ENCODE measurements at places on chromosomes 7 and 10.
A peak's percentile ranks its signal among the peaks of the same experiment; 100 is the strongest.

GRCh38 chr10:100621360-100622205, 85.8 kb downstream of the HIF1AN start:
- DNase-seq, result peak; percentile 11

DNA sequence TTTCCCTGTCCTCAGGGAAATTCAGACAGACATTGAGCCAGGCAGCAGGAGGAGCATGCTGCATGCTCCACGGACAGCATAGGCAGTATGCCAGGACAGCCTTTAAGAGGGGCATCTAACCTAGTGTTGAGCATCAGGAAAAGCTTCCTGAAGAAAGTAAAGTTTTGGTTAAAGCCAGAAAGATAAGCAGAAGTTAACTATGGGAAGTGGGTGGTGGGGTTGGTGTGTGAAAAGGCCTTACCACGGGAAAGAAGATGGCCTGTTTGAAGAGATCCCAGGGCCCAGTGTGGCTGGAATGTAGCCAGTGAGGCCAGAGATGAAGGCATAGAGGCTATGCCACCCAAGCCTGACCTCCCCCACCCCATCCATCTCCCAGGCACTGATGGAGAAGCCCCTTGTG, 102.4 kb upstream of the PLXNA4 start:
- no peak for DNase-seq

DNA sequence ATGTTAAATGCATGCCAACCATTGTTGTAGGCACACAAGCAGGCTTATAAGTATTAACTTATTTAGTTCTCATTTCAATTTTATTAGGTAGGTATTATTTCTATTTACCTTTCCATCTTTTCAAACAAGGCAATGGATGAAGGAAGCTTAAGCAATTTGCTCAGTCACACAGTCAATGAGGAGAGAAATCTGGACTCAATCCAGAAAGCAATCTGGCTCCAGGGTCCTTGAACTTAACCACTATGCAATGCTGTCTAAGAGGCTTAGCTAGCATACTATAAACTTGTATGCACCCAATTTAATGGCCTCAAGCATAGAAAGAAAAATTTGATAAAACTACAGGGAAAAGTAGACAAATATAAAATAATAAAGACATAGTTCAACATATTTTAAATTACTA, 88.6 kb downstream of the VWDE start:
- DNase-seq, result no peak

GRCh38 chr7:157515342-157516041, 178.7 kb downstream of the DNAJB6 start:
- no peak for DNase-seq

- peak; percentile 66 for DNase-seq
Measured at GRCh38 chr10:11610826-11611247, 613 bp downstream of the USP6NL start.

- DNase-seq, result peak; percentile 76
Measured at GRCh38 chr7:151631953-151632749, 112.5 kb upstream of the RHEB start.

DNA sequence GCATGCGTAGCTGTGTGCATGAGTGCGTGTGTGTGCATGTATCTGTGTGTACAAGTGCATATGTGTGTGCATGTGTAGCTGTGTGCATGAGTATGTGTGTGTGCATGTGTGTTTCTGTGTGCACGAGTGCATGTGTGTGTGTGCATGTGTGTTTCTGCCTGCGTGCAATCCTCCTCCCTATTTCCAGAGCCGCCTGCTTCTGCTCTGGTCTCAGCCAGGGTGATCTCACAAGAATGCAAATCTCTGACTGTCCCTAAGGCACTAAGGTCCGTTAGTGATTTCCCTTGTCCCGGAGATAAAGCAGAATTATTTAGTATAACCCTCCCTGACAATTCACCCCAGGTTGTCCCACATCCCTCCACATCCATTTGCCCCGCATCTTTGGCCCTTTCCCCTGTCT, 530.3 kb downstream of the TCERG1L start:
- no peak for DNase-seq

- peak; percentile 54 for DNase-seq
Measured at GRCh38 chr7:151309311-151309710, 32.3 kb upstream of the NUB1 start.

DNA sequence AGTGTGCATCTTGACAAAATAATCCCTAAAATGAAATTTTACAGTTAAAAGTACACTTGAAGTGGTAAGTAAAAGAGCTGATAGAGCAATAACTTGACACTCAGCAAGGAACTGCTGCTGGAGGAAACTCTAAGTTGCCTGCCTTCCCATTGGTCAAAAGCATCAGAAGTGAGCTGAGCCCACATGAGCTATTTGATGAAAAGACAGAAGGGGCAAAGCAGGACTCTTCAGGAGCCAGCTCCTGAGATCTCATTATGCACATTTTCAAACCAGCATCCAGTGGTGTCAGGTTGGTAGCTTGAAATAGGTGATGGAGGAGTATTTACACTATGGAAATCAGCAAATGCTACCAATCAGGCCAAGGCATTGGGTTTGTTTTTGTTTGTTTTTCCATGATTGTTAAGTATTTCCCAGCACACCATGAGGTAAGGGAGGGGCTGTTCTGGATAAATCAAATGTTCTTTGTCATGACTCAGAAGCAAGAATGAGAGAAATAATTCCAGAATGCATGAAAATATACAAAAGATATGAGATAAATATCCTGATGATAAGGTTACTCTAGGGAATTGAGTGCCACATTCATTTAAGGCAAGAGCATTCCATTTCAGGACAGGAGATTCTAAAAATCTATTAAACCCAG, 316.6 kb downstream of the SNX13 start:
- peak; percentile 42 for DNase-seq

- no peak for DNase-seq
Measured at GRCh38 chr10:88091490-88092061, 228.2 kb downstream of the PTEN start.

GRCh38 chr10:114526126-114526503, 121.8 kb upstream of the AFAP1L2 start:
- DNase-seq, result no peak

DNA sequence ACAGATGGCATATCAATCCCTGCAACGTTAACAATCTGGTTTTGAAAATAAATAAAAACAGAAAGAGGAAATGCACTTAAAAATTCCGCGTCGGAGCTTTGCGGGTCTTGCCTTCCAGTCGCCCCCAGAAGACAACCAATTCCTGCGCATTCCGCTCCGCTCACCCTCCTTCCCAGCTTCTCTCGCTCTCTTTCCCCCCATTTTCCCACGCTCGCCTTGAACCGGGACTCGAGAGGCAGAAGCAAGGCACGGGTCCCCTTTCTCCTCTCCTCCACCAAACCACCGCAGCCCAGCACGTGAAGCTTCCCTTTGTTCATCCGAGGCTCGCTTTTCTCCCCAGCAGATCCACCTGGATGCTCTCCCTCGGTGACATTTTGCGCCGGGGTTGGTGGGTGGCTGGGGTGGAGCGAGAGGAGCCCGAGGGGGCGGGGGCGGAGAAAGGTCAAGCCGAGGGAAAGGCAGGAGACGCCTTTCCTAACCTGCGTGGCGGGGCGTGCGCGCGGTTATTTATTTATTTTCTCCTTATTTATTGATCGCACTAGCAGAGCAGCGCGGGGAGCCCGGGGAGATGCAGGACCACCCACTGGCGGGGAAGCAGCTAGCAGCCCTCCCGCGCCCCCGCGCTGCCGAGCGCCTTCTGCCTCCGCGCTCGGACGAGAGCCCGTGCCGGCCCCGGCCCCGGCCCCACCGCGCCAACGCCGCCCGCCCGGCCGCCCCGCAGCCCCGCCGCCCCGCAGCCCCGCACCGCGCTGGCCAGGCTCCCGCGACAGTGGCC, at the start of gene KCND2:
KCND2 (plus strand) TSS at position 475 of the 775 bp plus-strand sequence.
- peak; percentile 7 for DNase-seq

GRCh38 chr7:151246851-151247580, 1.5 kb downstream of the SMARCD3 start:
- DNase-seq, result peak; percentile 44

DNA sequence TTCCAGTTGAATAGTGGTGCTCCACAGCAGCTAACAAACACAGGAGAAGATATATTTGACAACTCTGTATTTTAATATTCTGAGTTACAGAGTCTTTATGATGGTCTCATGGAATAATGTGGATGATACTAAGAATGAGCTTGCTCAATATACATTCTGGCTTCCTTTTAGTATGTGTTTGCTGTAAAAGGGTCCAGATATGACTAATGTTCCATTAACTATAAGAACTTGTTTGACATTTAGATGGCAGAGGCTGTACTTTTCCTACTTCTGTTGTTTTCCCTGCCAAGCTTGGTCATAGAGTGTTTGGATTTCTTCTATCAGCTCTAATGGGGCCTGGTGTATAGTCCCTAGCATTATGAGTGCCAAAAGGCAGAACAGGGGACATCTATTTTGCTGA, 61.5 kb upstream of the GPR22 start:
- DNase-seq, result peak; percentile 6

- no peak for DNase-seq
Measured at GRCh38 chr7:77788327-77788902, 9.8 kb downstream of the TMEM60 start.

- DNase-seq, result peak; percentile 78
Measured at GRCh38 chr10:88525371-88526069, 57.6 kb downstream of the RNLS start.

DNA sequence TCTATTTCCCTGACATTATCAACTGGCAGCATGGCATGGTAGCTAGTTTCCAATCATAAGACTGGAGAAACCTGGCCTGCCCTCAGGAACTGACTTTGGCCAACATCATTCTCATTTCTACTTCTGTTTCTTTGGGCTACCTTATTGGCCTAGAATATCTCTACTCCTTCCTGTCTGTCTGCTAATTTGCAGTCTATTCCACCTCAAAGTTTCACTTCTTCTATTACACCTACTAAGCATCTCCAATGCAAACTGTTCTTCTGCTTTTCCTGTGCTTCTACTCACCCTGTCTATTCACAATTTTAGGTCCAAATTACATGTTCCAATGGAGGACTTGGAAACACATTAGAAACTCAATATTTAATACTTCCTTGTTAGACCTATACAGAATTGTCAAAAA, 65.6 kb downstream of the ZNF503 start:
- DNase-seq, result no peak

DNA sequence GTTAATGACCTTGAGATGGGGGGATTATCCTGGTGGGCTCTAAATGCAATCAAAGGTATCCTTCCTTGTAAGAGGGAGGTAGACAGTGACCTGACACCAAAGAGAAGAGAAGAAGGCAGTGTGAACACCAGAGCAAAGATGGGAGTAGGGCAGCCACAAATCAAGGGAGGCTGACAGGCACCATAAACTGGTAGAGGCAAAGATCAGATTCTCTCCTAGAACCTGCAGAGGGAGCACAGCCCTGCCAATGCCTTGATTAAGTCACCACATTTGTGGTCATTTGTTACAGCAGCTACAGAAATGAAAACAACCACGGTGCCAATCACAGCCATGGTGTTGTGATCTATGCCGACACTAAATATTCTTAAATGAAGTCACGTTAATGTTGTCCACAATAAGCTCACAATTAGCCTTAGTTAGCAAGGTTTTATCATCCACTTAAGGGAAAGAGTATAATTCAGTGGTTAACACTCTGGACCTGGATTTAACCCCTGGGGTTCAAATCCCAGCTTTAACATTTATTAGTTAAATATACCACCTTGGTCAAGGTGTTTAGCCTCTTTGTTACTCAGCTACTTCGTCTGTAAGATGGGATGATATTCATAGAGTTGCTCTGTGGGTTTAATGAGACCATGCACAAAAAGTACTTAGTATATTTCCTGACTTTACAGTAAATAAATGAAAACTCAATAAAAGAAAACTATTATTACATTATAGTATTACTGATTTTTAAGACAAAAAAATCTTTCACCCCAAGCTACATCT, 70.8 kb downstream of the SGMS1 start:
- no peak for DNase-seq

DNA sequence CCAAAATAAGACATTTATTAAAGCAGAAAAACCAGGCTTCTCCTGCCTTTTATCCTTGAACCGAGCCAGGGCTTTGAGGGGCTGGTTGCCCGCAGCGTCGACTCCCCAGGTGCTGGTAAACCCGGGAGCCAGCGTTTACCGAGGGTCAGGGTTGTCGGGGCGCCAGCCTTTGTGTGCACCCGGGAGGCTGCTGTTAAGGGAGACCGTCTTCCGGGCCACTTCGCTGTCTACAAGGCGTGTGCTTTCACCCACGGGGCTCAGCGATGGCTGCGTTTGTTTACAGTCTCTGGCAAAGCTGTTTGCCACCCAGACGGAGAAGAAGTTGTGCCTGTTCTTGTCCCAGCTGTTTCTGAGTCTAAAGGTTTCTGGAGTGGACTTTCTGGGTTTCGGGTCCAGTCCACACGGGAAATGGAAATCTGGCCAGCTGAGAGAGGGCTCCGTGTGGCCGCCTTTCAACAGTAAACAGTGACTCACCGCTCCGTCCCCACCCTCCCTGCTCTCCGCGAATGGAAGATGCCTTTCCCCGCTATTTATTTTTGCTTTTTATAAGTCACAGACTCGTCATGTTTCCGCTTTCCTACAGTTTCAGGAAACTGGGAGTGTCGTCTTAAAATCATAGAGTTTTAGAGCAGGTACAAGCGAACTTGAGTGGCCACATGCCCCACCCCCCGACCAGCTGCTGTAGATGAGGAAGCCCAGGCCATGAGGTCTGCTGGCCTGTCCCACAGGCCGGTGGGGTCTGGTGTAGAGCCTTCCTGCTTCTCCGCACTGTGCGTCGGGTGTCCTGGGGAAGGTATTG, 2.2 kb downstream of the MAFK start:
- DNase-seq, result peak; percentile 95

GRCh38 chr10:11454958-11455566, 156.4 kb downstream of the USP6NL start:
- no peak for DNase-seq

GRCh38 chr7:140698477-140698876, 2.0 kb downstream of the NDUFB2 start:
- DNase-seq, result no peak

- DNase-seq, result no peak
Measured at GRCh38 chr7:137196648-137197047, 146.9 kb downstream of the PTN start.

DNA sequence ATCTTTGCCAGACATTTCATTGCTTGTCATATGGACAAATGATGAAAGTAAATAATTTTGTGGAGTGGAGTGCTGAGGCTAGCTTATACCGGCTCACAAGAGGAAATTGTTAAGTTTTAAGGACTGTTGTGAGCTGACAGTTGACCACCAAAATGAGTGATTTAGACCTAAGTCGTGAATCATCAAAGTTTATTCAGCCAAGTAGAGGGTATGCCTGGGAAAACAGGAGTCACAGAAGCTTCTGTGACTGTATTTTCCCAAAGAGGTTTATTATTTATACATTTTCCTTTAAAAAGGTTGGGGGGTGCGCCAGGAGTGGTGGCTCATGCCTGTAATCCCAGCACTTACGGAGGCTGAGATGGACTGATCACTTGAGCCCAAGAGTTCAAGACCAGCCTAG, 21.8 kb downstream of the MRPS24 start:
- DNase-seq, result no peak

DNA sequence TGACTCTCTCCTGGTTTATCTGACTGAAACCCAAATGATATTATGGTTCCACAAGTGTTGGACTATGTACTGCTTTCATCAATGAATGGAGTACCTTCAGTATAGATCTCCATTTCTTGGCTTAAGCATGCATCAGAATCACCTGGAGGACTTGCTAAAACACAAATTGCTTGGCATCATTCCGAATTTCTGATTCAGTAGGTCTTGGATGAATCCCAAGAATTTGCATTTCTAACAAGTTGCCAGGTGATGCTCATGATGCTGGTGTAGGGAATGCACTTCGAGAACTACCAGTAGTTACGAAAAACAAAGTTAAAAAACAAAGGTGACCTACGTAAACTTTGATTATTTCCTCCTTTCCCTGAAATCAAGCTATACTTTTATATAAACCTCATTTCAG, 119.0 kb upstream of the FEZF1 start:
- DNase-seq, result no peak

GRCh38 chr7:93563584-93563983, 10.9 kb downstream of the CALCR start:
- DNase-seq, result no peak
